ENCODE measurements at places on chromosomes 2 and 18.

GRCh38 chr18:33751613-33752221 lies 173.7 kb downstream of the ASXL3 start:
- no peak for DNase-seq

- DNase-seq: no peak
Measured at GRCh38 chr18:80034852-80035406, 695 bp downstream of the RBFA start.

DNA sequence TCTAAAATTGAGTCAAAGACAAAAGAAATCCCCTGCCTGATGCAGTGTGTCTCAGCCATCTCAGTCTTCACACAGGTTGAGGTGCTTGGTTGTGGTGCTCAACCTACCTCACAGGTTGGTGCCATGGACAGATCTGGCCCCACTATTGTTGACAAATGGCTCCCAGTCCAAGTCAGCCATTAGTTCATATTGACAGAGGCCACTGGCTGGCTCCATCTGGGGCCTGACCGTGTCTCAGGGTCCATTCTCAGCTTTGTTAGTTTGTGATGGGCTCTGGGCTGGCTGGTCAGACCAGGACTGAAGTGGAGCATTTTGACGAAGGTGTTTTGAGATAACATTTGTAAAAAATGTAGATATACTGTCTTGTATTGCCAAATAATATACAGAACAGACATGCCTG lies 36.9 kb downstream of the MRPL33 start:
- no peak for DNase-seq

DNA sequence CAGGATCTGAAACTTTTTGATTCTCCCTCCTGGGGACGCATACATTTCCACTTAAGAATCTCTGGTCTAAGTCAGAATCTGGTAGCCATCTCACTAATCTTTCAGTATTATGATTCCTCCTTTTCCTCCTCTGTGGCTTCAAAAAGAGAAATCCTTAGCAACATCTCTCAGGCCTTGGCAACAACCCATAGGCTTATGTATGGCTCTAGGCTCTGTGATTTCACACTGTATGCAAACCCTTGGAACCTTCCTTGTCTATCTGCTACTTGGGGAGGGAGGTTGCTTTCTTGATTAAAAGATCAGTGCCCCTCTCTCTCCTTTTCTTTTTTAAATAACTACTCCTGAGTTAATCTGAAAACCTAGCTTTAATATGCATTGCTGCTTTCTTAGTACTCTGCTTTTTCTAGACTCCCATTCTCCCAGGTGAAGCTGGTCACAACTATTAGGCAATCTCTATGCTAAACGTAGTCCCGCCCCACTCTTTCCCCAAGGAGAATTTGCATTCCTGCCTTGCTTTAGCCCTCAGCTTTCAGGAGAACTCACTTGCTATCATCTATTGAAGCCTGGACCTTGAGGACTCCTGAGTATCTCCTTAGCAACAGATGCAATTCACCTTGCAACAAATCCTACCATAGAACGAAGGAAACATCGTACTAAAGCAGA lies 72.2 kb upstream of the L3MBTL4 start:
- DNase-seq: no peak

- no peak for DNase-seq
Measured at GRCh38 chr2:120763931-120764330, 28.3 kb downstream of the GLI2 start.

DNA sequence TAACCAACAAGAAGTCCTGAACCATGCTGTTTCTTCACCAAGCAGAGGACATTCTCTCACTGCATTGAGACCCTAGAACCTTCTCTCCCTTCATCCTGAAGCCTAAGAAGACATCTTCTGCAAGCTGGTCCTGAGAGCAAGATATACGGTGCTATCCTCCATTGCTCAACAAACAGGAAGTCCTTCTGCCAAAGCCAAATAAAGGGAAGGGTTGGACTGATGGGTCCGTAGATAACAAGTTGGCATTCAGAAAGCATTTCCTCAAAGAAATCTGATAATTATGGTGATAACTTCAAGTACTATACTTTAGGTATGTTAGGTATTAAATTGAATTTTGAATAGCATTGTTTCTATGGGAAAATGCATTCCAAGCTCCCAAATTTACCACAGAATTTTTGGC lies 23.3 kb downstream of the GRB14 start:
- no peak for DNase-seq

DNA sequence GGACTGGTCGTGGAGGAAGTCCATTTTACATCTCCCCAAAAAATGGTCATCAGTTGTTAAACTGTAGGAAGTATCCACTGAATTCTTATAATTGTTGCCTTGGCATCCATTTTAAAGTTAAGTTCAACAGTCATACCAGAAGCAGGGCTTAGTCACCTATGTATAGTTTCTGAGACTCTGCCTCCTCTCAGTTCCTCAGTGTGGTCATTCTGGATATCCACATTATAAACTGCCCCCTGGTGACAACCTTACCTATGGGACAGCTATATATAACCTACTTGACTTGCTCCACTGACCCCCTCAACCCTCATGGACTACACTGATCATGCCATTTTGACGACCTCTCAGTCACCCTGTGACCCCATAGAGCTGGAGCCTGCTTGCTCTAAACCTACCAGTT lies 617.0 kb downstream of the LRP1B start:
- no peak for DNase-seq

- no peak for DNase-seq
Measured at GRCh38 chr2:16038621-16039020, 98.3 kb downstream of the MYCN start.

DNA sequence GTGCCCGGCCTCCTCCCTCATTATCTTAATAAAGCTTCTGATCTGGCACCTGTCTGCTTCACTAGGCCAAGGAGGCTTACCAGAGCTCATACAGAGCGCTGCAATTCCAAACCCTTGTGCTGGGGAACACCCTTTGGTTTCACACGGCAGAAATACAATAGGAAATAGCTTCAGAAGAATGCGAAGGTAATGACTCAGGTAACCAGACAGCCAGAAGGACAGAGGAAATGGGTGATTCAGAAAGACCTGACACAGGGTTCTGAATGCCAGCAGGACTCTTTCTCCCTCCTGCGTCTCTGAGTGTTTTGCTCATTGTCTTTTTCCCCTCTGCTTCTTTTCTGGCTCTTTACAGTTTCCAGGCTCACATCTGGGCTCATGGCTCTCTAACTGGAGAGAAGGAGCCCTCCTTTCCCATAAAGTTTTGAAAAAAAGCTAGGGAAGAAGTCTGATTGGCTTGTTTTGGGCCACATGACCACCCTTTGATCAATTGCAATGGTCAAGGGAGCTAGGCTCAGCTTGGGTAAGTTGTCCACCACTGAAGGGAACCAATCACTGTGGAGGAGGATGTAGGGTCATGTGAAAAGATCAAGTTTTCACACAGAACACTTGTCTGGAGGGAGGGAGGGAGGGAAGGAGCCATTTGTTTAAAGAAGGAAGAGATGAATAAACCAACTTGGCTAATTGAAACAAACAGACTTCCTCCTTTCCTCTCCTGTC lies 90.5 kb upstream of the UPP2 start:
- peak; percentile 38 for DNase-seq

- DNase-seq: no peak
Measured at GRCh38 chr18:54157646-54158385, 66.7 kb downstream of the MBD2 start.

DNA sequence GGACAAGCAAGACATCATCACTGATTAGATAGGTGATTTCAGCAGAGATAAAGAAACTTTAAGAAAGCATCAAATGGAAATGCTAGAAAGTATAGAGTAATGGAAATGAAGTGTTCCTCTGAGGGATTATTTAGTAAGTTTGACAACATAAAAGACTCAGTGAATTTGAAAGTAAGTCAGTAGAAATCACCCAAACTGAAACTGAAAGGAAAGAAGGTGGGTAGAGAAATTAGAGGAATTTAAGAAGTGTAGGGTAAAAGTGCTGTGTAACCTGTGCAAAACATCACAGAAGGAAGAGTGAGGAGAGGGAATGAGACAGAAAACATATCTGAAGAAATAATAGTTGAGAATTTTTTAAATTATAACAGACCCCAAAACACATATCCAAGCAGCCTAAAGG lies 343.1 kb downstream of the CBLN2 start:
- no peak for DNase-seq

DNA sequence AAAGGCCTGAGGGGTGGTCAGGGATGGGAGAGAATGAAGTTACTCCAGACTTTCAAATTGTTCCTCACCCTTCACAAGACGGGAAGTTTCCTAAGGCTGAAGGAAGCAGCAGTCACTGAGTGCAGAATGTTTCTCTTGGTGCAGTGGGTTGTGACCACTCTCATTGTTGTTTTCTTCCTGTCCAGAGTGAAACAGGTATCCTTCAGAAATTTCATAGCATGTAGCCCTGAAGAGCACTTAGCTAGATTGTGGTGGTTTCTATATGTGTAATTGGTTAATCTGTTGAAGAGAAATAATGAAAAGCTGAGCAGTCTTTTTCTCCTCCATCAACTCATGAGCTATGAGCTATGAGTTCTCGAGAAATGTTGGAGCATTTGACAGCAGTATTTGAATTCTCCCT lies 96.8 kb downstream of the GPD2 start:
- DNase-seq: no peak

DNA sequence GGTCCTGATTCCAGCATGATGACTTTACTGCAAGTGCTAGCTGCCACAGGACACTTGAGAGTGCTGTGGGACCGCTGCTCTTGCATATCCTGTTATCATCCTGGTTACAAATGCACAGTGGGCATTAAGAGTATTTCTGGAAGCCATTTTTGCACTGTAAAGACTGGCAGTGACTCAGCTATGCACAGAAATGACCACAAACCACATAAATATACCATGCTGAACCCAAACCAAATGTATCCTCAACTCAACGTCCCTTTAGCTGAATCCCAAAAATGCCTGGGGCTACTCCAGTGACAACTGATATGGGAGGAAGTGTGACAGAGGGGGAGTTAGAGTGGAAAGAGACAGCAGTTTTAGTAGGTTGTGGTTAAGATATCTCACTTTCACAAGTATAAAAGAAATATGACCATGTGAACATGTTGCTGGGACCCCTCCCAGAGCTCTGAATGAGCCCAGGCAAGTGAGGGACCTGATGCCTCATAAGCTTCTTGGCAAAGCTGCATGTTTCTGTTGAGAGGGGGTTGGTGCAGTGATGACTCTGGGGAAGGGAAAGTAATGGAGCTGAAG lies 37.3 kb downstream of the RHBDD1 start:
- DNase-seq: no peak

- no peak for DNase-seq
Measured at GRCh38 chr2:118016911-118017310, 3.0 kb upstream of the CCDC93 start.

DNA sequence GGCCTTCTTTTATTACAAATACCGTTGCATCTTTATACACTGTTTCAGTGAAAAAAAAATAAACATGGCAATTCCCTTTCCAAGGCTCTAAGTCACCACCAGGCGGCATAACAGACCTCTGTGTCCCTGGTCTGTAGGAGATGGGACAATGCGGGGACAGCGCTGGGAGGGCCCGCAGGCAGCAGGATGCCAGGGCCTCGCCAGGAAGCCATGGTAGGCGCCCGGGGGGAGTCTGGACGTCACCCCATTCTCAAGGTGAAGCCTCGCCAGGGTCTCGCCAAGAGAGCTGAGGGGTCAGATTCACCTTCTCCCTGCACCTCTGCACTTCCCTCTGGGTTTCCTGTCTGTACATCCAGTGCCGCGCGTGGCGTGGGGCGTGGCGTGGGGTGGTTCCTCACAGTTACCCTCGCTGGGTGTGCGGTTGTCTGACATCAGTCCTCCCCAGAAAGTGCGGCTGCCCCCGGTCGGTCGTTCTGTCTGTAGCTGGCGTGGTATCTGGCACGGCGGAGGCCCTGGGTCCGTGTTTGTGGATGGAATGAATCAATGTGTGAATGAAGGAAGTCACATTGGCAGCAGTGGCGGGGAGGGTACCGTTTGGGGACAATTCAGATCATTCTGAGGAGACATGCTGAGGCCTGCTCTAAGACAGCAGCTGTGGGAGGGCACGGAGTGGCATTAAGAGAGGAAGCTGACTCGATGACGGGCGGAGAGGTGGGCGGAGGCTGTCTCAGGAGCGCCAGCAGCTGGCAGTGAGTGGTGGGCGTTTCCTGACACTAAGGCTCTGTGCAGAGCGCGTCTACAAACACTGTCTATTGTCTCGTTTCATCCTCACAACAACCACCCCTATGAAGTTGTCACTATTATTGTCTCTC lies 46.0 kb downstream of the LRRFIP1 start:
- DNase-seq: peak; percentile 85

GRCh38 chr2:129798626-129799025 lies 180.8 kb upstream of the RAB6C start:
- DNase-seq: no peak

Measured in stimulated activated effector memory CD8-positive, alpha-beta T cell treated with anti-CD3 and anti-CD28 coated beads, Interleukin-12 subunit alpha, Interleukin-12 subunit beta, amount 100 ng/mL, for 72 hours (primary cell).